Glutamatergic neuron (in vitro differentiated cells): ENCODE measurements at places on chromosomes 7 and 10. TPM values are rescaled to one million over a fixed set of nuclear protein-coding genes. Genes with fewer than 3 reads are reported as not detected.

DNA sequence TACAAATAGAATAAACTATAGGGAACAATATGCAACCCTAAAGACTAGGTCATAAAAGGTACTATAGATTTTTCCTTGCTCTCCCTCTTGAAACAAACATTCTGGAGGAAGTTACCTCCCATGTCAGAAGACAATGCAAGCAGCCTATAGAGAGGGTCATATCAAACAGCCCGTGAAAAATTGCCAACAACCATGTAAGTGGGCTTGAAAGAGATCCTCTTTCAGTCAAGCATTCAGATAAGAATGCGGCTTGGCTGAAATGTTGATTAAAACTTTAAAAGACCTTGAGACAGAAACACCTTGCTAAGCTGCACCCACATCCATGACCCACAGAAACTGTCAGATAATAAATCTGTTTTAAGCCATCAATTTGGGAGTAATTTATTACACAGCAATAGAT, 526.6 kb upstream of the GHITM start:
- no peak for DNase-seq
- no peaks in the 10 kb centered on the region for H3K4me1 ChIP-seq
- no peak overlapping the region for H3K4me3 ChIP-seq
- H3K27me3 ChIP-seq = no peaks in the 10 kb centered on the region
- H3K27ac ChIP-seq = no peak overlapping the region

GRCh38 chr7:17094963-17095574, 203.4 kb upstream of the AHR start:
- no peak for DNase-seq
- no peaks in the 10 kb centered on the region for H3K4me1 ChIP-seq
- no peaks in the 10 kb centered on the region for H3K36me3 ChIP-seq
- H3K27me3 ChIP-seq = peaks cover 4% of the 10 kb centered on the region
- H3K4me3 ChIP-seq = no peak overlapping the region

GRCh38 chr10:78384049-78384431, 350.4 kb downstream of the RPS24 start:
- peaks cover 6% of the 10 kb centered on the region for H3K27me3 ChIP-seq
- no peak overlapping the region for H3K27ac ChIP-seq
- no peaks in the 10 kb centered on the region for H3K36me3 ChIP-seq
- no peak overlapping the region for H3K4me3 ChIP-seq

DNA sequence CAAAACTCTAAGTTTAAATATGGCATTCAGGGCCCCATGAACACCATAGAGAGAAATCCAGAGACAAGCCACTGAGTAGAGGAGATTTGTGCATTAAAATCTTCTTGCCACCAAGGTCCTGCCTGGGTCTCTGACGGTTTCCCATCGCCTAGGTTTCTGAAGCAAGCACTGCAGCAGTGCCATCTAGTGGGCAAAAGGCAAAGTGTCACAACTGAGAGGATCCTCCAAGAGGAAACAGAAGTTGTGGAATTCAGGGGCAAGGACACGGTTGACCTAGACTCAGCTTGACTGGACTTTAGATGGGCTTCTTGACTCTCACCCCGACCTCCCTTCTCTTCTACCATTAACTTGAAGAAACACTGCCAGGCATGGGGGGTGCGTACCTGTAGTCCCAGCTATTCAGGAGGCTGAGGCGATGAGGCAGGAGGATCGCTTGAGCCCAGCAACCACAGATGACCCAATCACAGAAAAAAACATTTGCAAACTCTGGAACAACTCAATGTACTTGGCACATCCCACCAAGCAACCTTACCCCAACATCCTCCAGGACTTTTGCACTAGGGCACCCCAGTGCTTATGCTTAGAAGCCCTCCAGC, 604.1 kb downstream of the GALNT17 start:
- peak; percentile 83 for DNase-seq
- no peak overlapping the region for H3K27ac ChIP-seq
- H3K4me3 ChIP-seq = no peak overlapping the region
- peaks cover 7% of the 10 kb centered on the region for H3K27me3 ChIP-seq
- no peaks in the 10 kb centered on the region for H3K36me3 ChIP-seq
- H3K4me1 ChIP-seq = peaks cover 5% of the 10 kb centered on the region

GRCh38 chr7:27068259-27068658, 27.5 kb downstream of the HOXA1 start:
- no peak overlapping the region for H3K27ac ChIP-seq
- peaks cover 2% of the 10 kb centered on the region for H3K27me3 ChIP-seq
- no peak for DNase-seq
- H3K4me1 ChIP-seq = no peaks in the 10 kb centered on the region

GRCh38 chr10:97332591-97333350, 1.8 kb downstream of the FRAT2 start:
- peak overlapping the region; percentile 78 for H3K27ac ChIP-seq
- no peak for DNase-seq
- H3K36me3 ChIP-seq = peaks cover 4% of the 10 kb centered on the region
- H3K4me3 ChIP-seq = peak overlapping the region; percentile 96

DNA sequence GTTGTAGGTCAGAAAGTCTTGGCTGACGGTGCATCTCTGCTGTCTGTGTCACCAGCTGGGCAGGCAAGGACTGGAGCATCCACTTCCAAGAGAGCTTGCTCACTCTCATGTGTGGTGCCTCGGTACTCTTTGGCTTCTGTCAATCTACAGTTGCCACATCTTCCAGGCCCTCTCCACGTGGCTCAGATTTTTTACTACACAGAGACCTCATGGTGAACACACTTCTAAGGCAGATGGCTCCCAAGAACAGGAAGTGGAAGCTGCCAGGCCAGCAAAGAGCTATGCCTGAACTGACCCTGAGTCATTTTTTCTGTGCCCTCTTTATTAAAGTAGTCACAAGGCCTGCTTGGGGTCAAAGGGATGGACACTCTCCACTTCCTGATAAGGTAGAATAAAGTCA, 351.5 kb upstream of the AUTS2 start:
- no peak for DNase-seq
- no peak overlapping the region for H3K27ac ChIP-seq
- no peaks in the 10 kb centered on the region for H3K27me3 ChIP-seq
- H3K4me1 ChIP-seq = peaks cover 8% of the 10 kb centered on the region
- no peak overlapping the region for H3K4me3 ChIP-seq

GRCh38 chr7:137454246-137454724, 110.8 kb upstream of the PTN start:
- no peak for DNase-seq
- H3K27ac ChIP-seq = no peak overlapping the region
- no peaks in the 10 kb centered on the region for H3K36me3 ChIP-seq
- no peaks in the 10 kb centered on the region for H3K27me3 ChIP-seq

- H3K27me3 ChIP-seq = peaks cover 23% of the 10 kb centered on the region
- peaks cover 60% of the 10 kb centered on the region for H3K4me1 ChIP-seq
- peak; percentile 86 for DNase-seq
- H3K4me3 ChIP-seq = peak overlapping the region; percentile 72
- peak overlapping the region; percentile 93 for H3K27ac ChIP-seq
These were observed 60.7 kb downstream of the ZMIZ1 start for GRCh38 chr10:79129361-79129997.

- peaks cover 8% of the 10 kb centered on the region for H3K27me3 ChIP-seq
- H3K27ac ChIP-seq = peak overlapping the region; percentile 84
- no peak overlapping the region for H3K4me3 ChIP-seq
- H3K36me3 ChIP-seq = peaks cover 6% of the 10 kb centered on the region
These were observed 44.7 kb downstream of the GRK5 start for GRCh38 chr10:119252051-119252465.

GRCh38 chr10:91883549-91884444, 25.5 kb downstream of the FGFBP3 start:
- no peaks in the 10 kb centered on the region for H3K36me3 ChIP-seq
- H3K27me3 ChIP-seq = no peaks in the 10 kb centered on the region
- H3K4me3 ChIP-seq = peak overlapping the region; percentile 76
- peak overlapping the region; percentile 90 for H3K27ac ChIP-seq
- peak; percentile 41 for DNase-seq

- DNase-seq = no peak
- H3K36me3 ChIP-seq = peaks cover 8% of the 10 kb centered on the region
- no peak overlapping the region for H3K4me3 ChIP-seq
- peaks cover 7% of the 10 kb centered on the region for H3K4me1 ChIP-seq
These were observed 6.2 kb downstream of the CALHM2 start for GRCh38 chr10:103445767-103446567.

GRCh38 chr7:95011995-95012394, 104.6 kb downstream of the PPP1R9A start:
- no peak overlapping the region for H3K4me3 ChIP-seq
- no peaks in the 10 kb centered on the region for H3K27me3 ChIP-seq
- no peak overlapping the region for H3K27ac ChIP-seq
- no peaks in the 10 kb centered on the region for H3K4me1 ChIP-seq
- H3K36me3 ChIP-seq = no peaks in the 10 kb centered on the region
- DNase-seq = no peak

GRCh38 chr10:96833220-96834001, 1.3 kb downstream of the LCOR start:
- peak overlapping the region; percentile 100 for H3K27ac ChIP-seq
- H3K4me1 ChIP-seq = peaks cover 16% of the 10 kb centered on the region
- peak; percentile 76 for DNase-seq

DNA sequence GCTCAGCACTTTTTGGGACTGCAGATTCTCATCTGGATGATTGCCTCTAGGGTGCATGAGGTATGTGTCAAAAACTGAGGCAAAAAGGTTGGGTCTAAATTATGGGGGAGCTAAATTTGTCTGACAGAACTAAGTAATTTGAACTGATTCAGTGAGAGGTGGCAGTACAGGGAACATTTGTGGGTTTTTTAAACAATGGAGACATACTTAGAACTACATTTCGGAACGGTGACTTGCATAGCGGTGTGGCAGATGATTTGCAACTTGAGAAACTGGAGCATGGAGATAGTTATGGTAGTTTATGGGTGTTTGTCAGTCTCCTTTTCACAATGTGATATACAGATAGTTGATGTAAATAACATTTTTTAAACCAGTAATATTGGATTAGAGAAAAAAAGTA, 14.6 kb downstream of the TBC1D12 start:
- H3K36me3 ChIP-seq = no peaks in the 10 kb centered on the region
- H3K27ac ChIP-seq = no peak overlapping the region
- no peak overlapping the region for H3K4me3 ChIP-seq
- no peaks in the 10 kb centered on the region for H3K4me1 ChIP-seq

- H3K27ac ChIP-seq = no peak overlapping the region
- H3K4me3 ChIP-seq = no peak overlapping the region
- no peak for DNase-seq
- no peaks in the 10 kb centered on the region for H3K36me3 ChIP-seq
- H3K4me1 ChIP-seq = peaks cover 8% of the 10 kb centered on the region
These were observed 48.7 kb downstream of the EPC1 start for GRCh38 chr10:32298075-32298812.

GRCh38 chr7:32952876-32953275, 4.4 kb upstream of the FKBP9 start:
- peaks cover 5% of the 10 kb centered on the region for H3K36me3 ChIP-seq
- no peak overlapping the region for H3K4me3 ChIP-seq
- no peak overlapping the region for H3K27ac ChIP-seq
- H3K4me1 ChIP-seq = no peaks in the 10 kb centered on the region

GRCh38 chr7:131109759-131110296, 217.8 kb upstream of the MKLN1 start:
- H3K4me1 ChIP-seq = peaks cover 13% of the 10 kb centered on the region
- peak overlapping the region; percentile 97 for H3K4me3 ChIP-seq
- H3K27me3 ChIP-seq = peaks cover 7% of the 10 kb centered on the region
- peak; percentile 81 for DNase-seq
- H3K36me3 ChIP-seq = peaks cover 4% of the 10 kb centered on the region

DNA sequence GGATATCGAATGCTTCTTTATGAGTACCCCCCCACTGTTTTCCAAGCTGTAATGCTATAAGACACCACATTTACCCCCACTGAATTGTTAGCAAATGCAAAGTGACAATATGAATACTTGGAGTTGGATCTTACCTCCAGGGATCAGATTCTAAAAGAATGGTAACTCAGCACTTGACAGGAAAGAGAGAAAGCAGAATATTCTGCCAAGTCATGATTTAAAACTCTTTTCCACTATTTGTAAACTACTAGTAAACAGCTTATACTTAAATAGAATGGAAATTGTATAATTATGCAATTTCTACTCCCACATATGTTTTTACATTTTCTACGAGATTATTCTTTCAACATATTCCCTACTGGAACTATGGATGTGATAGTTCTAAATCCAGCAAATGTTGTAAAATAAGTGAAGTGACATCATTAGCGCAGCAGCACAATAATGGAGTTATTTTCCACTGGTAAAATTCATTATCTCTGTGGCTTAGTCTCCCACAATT, 56.0 kb upstream of the TFEC start:
- no peaks in the 10 kb centered on the region for H3K27me3 ChIP-seq
- H3K27ac ChIP-seq = no peak overlapping the region
- no peak for DNase-seq

DNA sequence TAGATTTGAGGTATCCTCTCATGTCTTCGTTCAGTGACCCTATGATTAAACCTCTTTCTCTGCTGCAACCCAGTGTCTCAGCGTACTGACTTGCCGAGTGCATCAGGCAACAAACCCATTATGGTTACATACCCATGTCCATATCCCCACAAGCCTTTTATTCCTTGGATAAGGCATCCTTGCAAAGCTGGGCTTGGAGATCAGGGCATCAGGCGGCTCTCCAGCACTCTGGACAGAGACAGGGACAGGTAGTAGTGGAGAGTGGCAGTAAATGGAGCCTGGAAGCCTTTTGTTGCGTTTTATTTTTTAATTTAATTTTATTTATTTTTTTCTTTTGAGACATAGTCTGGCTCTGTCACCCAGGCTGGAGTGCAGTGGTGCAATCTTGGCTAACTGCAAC, 32.0 kb upstream of the NPFFR1 start:
- H3K4me1 ChIP-seq = peaks cover 12% of the 10 kb centered on the region
- DNase-seq = no peak
- peak overlapping the region; percentile 60 for H3K4me3 ChIP-seq

DNA sequence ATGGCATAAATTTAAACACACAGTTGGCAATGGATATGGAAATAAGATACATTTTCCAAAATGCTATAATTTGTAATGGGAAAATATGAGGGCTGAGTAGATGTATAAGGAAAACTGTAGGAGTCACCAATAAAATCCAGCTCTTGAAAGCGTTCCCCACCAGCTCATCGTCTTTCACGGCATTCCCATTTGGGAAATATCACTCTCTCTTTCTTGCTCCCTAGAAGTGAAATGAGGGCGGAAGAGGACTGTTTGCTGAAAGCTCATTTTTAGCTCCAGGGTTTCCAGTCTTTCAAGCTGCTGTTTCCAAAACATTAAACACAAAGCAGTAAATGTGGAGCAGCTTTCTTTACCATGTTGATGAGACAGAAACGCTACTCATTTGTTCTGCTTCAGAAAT, 104.6 kb upstream of the SFMBT2 start:
- H3K4me3 ChIP-seq = no peak overlapping the region
- DNase-seq = no peak
- no peaks in the 10 kb centered on the region for H3K36me3 ChIP-seq

DNA sequence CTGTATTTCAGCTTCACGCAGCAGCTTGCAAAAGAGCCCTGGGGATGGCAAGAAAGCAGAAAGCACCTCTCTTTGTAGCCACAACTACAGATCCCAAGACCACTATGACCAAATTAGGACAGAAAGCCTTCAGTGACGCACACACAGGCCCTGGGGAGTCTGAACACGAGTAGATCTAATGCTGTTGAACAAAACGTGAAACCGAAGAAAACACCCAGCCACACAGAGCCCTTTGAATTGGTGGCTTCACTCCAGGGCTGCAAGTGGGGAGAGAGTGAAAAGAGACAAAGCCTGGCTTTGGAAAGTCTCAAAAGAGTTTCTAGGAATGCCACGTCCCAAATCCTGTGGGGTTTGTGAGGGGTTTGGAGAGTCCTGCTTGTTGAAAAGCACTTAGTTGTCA, 28.4 kb downstream of the PLXNA4 start:
- H3K4me1 ChIP-seq = peaks cover 4% of the 10 kb centered on the region
- no peaks in the 10 kb centered on the region for H3K27me3 ChIP-seq
- no peak overlapping the region for H3K27ac ChIP-seq
- no peak for DNase-seq

FZD8 gene
- total RNA-seq = 8.9 TPM

INA gene
- 625 TPM for total RNA-seq

ANKRD7 gene
- not detected for total RNA-seq

NOC3L gene
- 11.6 TPM for total RNA-seq

RNF148 gene
- total RNA-seq = not detected
